ENCODE measurements at places on chromosomes 4 and X.

DNA sequence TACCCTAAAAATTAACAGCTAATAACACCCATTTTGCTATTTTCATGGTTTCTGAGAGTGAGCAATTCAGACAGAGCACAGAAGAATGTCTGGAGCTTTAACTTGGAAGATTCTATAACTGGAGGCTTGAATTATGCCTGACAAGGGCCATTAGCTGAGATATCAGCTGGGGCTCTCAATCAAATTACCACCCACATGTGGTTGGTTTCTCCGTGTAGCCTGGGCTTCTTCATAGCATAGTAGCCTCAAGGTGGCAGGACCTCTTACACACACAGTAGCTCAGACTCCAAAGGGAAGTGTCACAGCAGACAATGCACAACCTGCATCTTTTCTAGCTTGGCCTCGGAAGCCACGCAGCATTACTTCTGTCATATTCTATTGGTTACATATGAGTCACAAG, 127.3 kb downstream of the EFHC2 start:
- DNase-seq: no peak

- peak; percentile 96 for DNase-seq
These were observed 308.5 kb downstream of the CAMK2D start for GRCh38 chr4:113452868-113453620.

DNA sequence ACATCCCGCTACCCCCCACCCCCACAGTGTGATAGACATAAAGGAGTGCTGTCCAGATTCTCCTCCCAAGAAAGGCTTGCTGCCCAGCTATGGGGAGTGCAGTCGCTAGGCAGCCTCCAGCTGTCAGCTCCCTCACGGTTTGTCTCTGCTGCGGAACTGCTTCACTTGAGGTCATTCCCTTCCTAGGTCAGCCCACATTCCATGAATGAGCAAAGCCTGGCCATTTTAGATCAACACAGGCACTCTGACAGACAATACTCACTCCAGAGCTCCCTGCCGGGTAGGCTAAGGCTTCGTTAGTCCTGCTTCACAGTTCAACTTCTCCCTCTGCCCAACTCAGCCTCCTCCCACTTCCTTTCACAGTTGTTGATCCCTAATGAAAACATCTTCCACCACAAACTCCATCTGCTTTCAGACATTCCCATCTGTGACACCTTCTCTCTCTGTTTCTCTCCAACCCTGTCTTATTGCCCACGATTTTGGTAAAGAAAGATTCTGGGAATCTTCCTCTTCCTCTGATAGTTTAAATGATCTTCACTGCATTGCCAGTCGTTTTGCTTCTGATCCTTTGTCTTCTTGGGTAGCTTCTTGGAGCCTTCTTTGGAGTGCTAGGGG, 318.9 kb upstream of the F9 start:
- no peak for DNase-seq

DNA sequence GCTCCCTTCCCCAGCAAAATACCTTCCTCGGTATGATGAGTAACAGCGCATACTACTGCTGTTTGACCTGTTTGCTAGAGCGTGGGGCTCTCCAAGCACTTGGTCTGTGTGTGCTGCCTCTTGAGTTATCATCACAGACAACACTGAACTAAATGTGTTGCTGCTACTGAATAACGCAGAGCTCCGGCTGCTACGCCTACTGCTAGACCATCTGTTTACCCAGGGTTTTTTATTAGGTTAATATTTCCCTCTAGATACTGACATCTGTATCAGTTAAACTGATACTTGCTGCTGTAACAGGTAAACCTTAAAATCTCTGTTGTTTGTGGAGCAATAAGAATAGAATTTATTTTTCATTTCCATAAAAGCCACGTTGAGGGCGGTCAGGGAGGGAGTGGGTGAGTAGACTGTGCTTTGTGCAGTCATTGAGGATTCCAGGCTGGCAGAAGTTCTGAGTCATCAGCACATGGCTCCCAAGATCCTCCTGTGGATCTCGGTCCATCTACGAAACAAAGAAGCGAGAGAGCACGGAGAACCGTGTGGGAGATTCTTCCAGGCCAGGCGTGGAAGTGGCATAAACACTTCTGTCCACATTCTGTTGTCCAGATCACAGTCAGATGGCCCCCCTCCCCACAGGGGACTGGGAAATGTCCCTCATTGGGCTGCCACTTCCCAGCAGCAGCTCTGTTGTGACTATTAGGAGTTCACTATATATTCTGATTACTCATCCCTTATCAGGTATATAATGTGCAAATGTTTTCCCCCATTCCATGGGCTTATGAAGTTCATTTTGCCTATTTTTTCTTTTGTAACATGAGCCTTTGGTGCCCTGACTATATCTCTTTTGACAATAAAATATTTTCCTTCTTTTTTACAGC, 14.1 kb downstream of the GRK4 start:
- peak; percentile 53 for DNase-seq

GRCh38 chr4:15779809-15780208, 1.7 kb downstream of the CD38 start:
- DNase-seq: peak; percentile 55

GRCh38 chr4:7478665-7479064, 43.9 kb upstream of the PSAPL1 start:
- no peak for DNase-seq

DNA sequence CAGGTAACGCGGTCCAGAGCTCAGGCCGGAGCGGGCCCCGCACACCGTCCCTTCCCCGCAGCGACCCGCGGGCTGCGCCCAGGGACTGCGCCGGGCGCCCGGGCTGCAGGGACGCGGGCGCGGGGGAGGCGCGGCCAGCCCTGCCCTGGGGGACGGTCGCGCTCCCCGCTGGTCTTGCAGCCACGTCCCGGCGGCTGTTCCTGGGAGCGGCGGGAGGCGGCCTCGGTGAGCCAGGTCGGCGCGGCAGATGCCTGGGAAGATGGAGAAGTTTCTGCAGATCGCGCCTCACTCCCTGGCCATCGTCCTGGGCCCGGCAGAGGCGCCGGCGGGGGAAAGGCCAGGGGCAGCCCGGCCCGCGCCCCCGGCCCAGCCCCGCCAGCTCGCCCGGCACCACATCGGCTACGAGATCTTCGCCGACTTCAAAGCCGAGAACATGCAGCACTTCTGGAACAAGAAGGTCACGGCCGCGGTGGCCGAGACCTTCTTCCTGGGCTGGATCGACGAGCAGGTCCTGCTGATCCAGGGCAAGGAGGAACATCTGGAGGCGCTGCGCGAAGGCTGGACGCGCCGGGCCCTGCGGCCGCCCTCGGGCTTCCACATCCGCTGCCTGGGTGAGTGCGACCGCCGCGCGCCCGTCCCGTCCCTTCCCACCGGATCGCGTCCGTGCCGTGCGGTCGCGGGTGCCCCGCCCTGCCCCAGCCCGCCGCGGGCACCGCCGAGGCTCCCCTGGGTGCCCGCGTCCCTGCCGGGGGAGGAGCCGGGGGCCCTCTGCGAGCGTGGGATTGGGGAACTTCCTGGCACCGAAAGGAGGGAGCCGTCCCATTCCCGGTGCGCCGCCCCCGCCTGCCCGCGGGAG, 107.4 kb upstream of the STOX2 start:
- DNase-seq: peak; percentile 19

DNA sequence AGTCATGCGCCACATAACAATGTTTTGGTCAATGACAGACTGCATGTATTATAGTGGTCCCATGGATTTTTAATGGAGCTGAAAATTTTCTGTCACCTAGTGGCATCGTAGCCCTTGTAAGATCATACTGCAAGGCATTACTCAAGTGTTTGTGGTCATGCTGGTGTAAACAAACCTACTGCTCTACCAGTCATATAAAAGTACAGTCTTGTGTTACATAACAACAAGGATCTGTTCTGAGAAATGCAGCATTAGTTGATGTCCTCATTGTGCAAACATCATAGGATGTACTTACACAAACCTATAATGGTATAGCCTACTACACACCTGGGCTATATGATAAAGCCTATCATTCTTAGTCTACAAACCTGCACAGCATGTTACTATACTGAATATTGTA, 34.6 kb downstream of the COX18 start:
- DNase-seq: peak; percentile 32

DNA sequence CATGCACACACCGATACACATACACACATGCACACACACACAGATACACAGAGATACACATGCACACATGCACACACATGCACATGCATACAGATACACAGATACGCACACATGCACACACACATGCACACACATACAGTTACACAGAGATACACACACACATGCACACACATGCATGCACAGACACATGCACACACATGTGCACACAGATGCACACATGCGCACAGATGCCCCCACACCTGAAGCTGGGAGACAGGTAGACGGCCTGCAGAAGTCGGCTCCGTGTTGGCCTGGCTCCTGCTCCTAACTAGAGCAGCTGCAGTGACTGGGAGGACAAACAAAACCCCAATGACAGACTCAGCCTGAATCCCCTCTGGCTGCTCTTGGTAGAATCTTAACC, 46.8 kb downstream of the PSAPL1 start:
- DNase-seq: no peak

GRCh38 chrX:108070891-108071290, 20.5 kb downstream of the PSMD10 start:
- peak; percentile 70 for DNase-seq

GRCh38 chr4:146033149-146033548, 94.5 kb upstream of the ZNF827 start:
- DNase-seq: peak; percentile 16

DNA sequence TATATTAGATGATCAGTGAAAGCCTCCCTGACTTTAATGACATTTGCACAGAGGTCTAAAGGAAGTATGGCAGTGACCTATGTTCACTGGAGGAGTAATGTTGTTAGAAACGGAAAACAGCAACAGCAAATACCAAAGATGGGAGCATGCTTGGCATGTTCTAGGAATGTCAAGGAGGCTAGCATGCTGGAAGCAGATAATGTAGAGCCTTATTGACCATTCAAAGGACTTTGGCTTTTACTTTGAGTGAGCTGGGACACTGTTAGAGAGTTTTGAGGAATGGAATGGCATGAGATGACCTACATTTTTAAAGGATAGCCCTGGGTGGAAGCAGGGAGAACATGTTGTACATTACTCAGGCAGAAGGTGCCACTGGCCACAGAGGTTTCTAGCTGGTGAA, 6.0 kb downstream of the RPA4 start:
- peak; percentile 30 for DNase-seq

DNA sequence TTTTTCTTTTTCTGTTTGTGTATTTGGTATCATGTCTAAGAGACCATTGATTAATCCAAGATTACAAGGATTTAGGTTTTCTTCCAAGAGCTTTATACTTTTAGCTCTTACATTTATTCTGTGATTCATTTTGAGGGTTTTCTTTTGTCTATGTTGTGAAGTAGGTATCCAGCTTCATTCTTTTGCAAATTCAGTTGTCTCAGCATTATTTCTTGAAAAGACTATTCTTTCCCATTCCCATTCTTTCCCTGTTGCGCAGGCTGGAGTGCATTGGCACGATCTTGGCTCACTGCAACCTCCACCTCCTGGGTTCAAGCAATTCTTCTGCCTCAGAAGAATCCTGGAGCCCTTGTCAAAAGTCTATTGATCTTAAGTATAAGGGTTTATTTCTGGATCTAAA, 164.9 kb downstream of the NAA11 start:
- DNase-seq: no peak

GRCh38 chr4:35644591-35644990, 599.7 kb downstream of the ARAP2 start:
- no peak for DNase-seq

DNA sequence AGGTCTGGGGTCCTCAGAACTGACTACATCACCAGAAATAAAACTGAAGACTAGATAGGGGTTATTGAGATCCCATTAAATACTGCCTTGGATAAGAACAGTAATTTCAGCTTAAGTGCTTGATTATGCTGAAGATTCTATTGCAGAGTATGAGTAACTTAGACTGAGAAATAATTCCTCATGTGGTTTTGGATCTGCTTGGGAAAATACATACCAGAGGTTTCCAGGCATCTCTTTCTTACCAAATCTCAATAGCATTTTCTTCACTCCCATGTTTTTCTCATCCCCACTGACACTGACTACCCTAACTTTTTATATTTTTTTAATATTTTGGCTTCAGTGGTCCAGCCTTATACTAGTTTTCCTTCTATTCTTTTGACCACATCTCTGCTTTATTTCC, 92.0 kb upstream of the TEX13D start:
- DNase-seq: no peak

Measured in choroid plexus epithelial cell (primary cell).